ENCODE measurements at places on chromosomes 1 and 21.
A peak's percentile ranks its signal among the peaks of the same experiment; 100 is the strongest.

- no peak for DNase-seq
Observed at GRCh38 chr1:14977338-14977931, 176.1 kb upstream of the TMEM51 start.

GRCh38 chr1:42943166-42943565, 15.5 kb downstream of the SLC2A1 start:
- DNase-seq: peak; percentile 80

- peak; percentile 15 for DNase-seq
Observed at GRCh38 chr1:31297277-31298247, 730 bp downstream of the ZCCHC17 start.

DNA sequence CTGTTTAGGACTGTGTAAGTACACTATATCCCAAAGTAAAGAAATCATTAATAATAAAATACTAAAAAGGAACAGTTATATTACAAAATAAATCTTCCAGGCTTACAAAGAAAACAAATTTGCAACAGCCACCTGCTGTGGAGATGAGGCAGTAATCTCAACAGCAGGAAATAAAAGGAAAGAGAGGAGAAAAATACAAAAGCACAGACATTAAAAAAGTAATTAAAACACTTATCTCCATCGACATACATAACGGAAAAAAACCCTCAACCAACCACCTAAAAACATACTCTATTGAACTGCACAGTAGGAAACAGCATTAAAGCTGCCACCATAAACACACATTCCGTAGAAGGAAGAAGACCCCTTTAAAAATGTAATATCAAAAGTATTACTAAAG, 317.6 kb downstream of the DPYD start:
- DNase-seq: no peak

DNA sequence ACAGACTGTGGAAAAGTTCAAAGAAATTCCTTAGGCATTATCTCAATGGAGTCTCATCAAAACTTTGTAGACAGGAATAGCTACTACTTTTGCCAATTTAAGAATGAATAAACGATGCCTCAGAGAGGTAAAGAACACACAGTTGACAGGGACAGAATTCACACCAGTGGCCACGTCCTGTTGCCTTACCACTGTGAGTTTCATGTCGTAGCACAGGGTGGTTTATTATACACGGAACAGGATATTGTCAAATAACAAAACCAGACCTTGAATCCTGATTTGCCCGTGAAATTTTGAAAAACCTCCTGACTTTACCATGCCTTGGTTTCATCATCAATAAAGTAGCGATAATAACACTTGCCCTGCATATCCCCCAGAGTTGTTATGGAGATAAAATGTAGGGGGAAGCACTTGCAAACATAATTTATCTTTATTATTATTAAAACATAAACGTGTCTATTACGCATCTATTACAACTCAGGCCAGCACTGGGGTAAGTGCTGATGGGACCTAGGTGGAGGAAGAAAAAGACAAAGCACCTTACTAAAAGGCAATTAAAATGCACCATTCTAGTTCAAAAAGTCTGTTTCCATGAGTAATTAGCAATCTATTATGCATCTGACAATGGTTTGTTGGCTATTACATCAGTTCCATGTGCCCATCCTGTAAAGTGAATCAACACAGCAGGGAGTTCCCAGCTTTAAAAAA, 408.1 kb upstream of the RUNX1 start:
- no peak for DNase-seq

DNA sequence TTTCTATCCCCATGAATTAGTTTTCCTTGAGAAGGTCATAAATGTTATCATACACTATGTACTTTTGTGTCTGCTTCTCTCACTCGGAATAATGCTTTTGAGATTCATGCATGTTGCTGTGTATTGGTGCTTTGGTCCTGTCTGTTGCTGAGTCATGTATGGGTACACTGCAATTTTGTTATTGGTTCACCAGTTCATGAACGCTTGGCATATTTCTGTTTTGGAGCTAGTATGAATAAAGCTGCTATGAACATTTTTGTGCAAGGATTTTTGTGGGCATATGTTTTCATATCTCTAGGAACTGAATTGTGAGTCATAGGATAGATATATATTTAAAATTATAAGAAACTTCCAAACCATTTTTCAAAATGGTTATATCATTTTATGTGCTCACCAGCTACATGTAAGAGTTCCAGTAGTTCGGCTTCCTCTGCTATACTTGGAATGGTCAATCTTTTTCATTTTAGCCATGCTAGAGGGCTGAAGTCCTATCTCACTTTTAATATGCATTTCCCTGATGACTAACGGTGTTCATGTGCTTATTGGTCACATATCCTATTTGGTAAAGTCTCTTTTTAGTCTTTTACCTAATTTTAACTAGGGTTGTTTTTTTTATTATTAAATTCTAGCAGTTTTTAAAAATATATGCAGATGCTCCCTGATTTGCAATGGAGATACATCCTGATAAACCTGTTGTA, 38.2 kb downstream of the ETS2 start:
- peak; percentile 91 for DNase-seq

DNA sequence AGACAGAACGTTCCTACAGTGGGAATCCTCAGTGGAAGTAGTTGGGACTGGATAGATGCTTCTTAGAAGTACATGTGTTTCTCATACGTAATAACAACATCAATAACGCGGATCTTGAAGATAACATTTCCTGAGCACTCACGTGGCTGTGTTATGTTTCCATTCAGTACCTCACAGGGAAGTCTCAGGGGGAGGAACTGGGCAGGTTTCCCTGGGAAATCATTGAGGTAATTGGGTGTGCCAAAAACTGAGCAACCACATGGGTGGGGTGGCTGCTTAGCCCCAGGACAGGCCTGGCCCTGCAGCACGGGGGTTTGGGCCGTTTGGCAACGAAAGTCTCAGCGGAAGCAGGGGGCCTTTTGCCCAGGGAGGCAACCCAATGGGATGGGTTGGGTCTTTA, 133.8 kb downstream of the ZSCAN20 start:
- DNase-seq: no peak

Measured in fibroblast of lung (primary cell).